ENCODE measurements at places on chromosomes 12 and 14.
A peak's percentile ranks its signal among the peaks of the same experiment; 100 is the strongest.

GRCh38 chr12:47602325-47602724 is 103.5 kb downstream of the RPAP3 start:
- peak; percentile 18 for DNase-seq

GRCh38 chr12:122142857-122143256 is 31.2 kb downstream of the IL31 start:
- no peak for DNase-seq

- no peak for DNase-seq
Measured at GRCh38 chr12:25924491-25925001, 33.9 kb upstream of the RASSF8 start.

- no peak for DNase-seq
Measured at GRCh38 chr12:104733717-104734175, 224.3 kb downstream of the SLC41A2 start.

DNA sequence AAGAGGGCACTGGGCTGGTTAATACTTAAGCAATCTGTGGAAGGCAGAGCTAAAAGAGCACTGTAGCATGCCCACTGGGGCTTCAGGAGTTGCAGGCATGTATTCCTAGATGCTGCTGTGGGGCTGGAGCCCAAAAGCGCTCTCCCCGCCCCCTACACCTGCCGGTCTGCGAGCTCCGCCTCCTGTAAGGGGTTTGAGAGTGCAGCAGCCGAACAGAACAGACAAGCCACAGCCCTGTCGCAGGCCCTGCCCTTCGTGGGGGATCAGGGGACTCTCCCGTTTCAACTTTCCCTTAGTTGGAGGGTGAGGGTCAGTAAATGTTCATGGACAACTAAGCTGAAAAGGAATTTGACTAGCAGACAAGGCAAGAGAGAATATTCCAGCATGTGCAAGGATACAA is 17.6 kb downstream of the SLC38A6 start:
- no peak for DNase-seq

GRCh38 chr12:72024613-72025012 is 86.0 kb downstream of the TPH2 start:
- no peak for DNase-seq

DNA sequence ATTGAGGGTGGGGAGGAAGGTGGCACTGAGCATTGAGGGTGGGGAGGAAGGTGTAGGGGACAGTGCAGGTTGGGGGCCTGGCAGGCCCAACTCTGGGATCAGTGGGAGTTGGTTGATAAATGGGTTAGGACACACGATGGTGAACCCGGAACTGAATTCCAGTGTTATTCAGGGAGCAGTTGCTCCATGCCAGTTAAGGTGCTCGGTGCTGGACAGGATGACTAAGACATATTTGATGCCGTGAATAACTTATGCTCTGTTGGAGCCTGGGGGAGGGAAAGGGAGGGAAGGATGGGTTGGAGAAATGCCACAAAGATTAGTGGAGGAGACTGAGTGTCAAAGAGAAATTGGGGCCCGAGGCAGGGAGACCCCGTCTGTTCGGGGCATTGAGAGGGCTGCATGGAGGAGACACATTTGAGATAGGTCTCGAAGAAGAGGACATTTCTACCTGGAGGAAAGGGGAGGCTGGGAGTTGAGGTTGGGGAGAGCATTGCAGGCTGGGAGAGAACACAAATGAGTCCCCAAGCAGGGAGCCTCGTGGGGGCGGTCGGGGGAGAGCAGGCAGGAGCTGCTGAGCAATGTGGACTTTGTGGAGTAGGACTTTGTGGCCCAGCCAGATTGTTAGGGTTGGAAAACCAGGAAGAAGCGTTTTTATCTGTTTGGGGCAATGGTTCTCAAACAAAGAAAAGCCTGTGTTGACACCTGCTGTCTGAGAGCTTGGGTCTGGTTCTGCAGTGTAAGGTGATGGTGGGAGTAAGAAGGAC is 65.3 kb downstream of the IQSEC3 start:
- no peak for DNase-seq

DNA sequence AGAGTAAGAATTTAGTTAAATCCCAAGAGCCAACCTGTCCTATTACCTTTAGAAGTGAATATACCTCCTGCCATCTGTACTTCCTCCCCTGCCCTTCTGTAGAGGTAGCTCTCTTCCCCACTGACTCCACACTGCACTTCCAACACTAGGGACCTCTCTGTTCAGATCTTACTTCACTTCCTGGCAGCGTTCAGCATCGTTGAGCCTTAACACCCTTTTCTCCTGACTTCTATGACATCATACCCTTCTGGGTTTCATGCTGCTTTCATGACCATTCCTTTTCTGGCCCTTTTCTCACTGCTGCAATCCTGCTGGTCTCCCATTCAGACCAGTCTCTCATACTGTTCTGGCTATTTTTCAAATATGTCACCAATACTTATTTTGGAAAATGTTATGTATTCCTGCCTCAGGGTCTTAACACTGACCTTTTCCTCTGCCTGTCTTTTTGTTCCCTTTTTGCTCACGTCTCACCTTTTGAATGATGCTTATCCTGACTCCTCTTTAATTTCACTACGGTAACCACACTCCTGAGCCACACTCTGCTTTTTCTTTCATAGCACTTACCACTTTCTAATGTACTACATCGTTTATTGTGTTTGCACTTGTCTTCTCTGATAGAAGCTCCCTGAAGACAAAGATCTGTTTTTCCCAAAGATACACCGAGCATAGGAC is 67.6 kb downstream of the PLEKHA5 start:
- peak; percentile 38 for DNase-seq

GRCh38 chr12:132675757-132676432 is 11.2 kb downstream of the POLE start:
- DNase-seq: no peak

DNA sequence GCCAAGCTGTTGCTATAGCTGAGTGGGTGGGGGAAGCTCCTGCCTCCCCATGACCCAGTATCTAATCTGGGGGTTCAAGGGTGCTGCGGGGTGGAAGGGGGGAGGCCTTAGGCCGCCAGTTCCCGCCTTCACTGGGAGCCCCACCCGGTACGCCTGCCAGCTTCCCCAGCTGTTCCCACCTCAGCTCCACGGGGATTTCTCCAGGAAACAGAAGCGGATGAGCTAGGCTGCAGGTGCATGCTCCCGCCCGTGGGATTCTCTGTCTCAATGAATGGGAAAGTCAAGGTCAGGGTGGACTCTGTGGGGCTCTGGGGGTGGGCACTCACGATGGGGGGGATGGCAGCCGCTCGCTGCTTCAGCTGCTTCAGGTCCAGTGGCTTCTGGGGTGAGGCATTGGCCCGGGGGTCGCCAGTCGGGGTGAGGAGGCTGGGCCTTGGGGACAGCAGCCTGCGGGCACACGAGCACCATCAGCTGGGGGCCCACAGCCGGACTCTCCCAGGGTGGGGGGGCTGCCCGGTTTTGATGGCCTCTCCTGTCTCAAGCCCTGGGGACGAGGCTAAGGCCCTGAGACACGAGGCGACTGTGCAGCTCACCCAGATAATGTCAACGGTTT is 68.6 kb downstream of the RFLNA start:
- no peak for DNase-seq

DNA sequence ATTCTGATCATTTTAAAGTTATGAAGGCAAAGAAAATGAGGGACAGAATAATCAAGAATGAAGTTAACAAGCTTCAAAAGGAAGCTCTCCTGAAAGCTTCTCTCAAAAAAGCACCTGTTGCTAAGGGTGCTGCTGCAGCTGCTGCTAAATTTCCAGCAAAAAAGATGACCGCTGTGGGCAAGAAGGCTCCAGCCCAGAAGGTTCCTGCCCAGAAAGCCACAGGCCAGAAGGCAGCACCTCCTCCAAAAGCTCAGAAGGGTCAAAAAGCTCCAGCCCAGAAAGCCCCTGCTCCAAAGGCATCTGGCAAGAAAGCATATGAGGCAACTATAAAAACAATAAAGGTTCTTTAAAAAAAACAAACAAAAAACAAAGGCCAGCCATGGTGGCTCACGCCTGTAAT is 52.7 kb upstream of the NR2C1 start:
- DNase-seq: no peak

DNA sequence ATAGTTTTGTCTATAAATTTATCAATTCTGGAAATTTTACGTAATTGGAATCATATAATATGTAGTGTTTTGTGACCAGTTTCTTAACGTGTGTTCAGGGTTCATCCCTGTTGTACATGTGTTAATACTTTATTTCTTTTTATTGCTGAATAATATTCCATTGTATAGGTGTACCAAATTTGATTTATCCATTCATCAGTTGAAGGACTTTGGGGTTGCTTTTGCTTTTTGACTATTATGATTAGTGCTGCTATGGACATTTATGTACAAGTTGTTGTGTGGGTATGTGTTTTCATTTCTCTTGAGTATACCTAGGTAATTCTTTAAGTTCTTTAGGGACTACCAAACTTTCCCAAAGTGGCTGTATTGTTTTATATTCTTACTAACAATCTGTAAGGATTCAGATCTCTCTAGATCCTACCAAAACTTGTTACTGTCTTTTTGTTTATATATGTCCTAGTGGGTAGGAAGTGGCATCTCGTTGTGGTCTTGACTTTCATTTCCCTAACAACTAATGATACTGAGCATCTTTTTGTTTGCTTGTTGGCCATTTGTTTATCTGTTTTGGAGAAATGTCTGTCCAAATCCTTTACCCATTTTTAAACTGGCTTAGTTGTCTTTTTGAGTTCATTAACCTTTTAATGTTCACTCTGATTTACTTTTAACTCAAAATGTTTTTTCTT is 14.9 kb downstream of the VRK1 start:
- no peak for DNase-seq

DNA sequence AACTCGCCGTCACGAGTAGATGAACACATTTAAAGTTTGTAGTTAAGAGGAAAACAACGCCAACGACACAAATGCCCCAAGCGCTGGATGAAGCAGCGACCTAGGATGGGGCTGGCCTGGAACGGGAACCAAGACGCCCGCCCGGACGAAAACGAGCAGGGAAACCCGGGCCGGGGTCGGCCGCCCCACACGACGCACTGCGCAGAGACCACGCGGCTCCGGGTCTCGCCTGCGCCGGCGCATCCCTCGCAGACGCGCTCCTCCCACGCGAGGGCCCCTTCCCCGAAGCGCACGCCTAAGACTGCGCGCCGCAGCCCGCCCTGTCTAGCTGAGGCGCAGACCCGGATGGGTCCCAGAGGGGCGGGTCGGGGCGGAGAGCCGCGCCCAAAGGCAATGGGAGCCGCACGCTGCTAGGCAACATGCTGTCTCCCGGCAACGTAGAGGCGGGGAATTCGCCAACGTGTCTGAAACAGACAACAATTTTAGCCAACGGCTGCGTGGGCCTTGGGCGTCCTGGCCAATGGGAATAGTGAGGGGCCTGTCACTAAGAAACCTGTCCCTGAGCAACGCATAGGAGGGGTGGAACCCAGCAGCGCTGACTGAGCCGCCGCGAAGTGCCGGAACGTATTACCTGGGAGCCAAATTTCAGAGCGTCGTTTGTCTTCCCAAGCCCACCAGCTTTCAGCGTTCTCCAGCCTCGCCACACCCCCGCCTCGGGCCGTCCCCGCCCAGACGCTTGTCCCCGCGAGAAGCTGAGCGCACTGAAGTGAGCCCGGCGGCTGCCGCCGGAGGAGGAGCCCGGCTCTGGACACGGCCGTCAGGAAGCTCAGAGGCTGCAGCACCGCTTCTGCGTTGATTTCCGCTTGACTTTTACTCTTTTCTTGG is 21.0 kb upstream of the CHFR start:
- DNase-seq: peak; percentile 99

DNA sequence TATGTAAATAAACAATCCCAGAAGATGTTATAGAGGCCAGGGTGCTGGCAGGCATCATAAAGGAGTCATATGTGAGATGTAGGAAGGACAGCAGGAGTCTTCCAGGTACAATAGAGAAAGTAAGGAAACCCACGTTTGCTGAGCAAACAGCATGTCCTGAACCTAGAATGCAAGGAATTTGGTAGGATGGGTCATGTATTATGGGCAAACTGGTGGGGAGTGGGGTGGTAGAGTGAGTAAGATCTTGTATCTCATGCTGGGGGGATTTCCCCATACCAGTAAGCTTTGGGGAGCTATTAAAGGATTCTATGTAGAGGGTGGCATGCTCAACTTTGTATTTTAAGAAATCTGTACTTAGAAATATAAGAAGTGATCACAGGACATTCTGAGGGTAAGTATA is 41.0 kb downstream of the CDKL1 start:
- DNase-seq: no peak

DNA sequence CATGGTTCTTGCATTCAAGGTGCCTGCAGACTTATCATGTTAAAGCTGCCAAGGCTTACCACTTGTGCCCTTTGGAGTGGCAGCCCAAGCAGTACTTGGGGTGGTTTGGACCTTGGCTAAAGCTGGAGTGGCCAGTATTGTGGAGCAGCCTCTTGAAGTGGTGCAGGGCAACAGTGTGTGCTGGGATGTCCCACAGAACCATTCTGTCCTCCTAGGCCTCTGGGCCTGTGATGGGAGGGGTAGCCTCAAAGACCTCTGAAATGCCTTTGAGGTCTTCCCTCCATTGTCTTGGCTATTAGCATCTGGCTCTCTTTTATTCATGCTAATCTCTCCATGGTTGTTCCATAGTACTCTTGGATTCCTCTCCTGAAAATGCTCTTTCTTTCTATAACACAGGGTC is 78.2 kb upstream of the SLC24A4 start:
- DNase-seq: no peak

GRCh38 chr14:88025313-88025712 is 20.4 kb downstream of the GPR65 start:
- no peak for DNase-seq

- DNase-seq: no peak
Measured at GRCh38 chr12:1668833-1669543, 21.9 kb upstream of the ADIPOR2 start.

DNA sequence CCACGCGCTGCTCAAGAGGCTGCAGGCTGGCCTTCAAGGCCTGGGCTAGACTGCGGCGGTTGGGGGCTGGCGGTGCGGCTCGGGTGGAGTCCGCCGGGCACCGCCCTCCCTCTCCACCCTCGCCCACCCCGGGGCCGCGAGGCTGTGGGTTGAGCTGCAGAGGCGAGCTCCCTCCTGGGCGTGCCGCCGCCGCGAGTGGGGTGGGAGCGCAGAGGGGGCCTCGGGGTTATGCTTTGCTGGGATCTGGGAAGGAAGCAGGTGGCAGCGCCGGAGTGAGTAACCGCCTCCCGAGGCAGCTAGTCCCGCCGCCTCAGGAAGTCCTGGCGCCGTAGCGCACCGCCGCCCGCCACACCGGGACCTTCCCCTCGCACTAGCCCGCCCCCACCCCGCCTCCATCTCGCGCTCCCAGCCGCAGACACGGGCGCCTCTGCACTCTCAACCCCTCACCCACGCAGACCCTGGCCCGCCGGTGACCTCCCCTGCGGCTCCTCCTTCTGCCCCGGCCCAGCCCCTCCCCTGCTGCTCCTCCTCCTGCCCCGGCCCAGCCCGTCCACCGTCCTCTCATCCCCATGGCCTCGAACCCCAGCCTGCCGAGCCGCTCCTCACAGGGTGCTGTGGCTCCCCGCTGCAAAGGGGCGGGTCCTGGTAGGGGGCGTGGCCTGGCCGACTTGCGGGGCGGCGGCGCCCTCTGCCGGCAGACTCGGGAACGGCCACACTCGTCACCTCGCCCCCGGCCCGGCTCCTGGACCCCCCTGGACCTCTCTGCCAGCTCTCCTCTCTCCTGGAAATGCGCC is 16.6 kb downstream of the TAMALIN start:
- DNase-seq: peak; percentile 79

GRCh38 chr12:8816448-8817050 is 5.9 kb upstream of the A2ML1 start:
- no peak for DNase-seq

Data from cardiac fibroblast (primary cell).